ENCODE measurements at places on chromosomes 5 and 9.

GRCh38 chr5:142824391-142824790 lies 54.2 kb downstream of the ARHGAP26 start:
- DNase-seq = no peak

DNA sequence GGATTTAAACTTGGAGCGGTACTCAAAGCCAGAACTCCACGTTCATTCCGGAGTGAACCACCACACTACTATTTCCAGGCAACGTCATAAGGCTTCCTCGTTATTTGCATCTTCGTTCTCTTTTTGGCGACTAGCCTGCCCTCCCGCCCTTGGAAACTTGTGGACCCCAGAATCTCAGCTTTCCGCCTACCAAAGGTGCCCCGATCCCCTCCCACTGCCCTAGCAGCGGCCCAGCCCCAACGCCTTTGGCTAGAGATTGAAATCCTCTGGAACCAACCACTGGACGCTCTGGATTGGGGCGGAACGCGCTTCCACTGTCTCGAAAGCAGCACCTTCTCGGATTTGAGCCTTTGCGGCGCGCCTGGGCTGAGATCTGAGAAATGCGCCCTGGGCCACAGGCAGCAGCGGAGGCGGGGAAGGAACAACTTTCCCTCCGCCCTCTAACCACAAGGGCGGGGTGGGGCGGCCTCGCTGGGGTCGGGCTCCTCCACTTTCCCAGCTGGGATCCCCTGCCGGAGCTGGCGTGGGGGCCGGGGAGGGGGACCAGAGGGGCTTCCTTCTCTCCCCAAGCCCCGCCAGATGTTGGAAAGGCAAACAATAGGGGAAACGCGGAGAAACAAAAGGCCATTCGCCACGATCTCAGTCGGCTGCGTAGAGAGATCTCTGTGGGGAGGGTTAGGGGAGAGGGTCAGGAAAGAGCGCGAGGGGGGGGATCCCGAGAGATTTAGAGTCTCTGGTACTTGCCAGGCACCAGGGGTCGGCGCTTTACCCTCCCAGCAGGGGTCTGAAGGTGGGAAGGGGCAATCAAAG lies 1.3 kb downstream of the MOB3B start:
- peak; percentile 50 for DNase-seq

DNA sequence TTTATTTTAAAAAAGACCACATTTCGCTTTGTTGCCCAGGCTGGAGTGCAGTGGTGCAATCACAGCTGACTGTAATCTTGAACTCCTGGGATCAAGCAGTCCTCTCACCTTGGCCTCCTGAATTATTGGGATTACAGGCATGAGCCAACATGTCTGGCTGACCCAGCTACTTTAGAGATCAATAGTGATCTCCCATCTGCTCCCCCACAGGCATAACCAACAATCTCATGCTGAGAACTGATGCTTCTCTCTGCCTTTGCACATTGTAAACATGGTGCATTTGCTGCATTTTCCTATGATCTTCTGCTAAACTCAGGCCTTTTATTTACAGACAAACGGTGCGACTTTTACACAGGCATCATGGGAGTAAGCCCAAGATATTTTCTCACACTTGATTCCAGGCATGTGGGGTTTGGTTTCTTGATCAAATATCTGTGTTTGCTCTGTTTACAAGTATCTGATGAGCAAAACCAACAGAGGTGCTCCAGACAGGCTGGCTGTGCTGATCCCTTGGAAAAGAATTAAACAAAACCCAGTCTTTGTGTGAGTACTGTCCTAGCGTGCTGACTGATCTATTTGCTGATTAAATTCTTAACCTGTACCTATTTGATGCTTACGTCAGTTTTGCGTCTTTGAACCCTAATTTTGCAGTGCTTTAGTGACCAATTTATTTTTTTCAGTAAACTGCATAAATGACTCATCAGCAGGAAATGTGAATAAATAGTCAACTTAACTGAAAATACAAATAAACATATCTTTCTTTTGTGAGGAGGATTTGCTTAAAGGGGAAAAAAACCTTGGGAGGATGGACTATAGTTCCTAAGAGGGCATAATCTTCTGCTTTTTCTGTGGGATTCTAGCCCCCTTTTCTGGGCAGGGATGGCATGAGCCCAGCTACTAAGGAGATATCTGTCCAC lies 191.7 kb upstream of the NR3C1 start:
- DNase-seq = peak; percentile 83

GRCh38 chr5:37721447-37721871 lies 118.4 kb downstream of the GDNF start:
- no peak for DNase-seq

DNA sequence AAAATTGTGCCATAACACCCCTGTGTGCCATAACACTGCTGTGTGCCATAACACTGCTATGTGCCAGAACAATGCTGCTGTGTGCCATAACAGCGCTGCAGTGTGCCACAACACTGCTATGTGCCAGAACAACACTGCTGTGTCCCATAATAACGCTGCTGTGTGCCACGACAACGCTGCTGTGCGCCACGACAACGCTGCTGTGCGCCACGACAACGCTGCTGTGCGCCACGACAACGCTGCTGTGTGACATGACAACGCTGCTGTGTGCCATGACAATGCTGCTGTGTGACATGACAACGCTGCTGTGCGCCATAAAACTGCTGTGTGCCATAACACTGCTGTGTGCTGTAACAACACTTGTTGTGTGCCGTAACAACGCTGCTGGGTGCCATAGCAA lies 25.9 kb downstream of the CFAP90 start:
- no peak for DNase-seq

GRCh38 chr5:2475902-2476301 lies 275.6 kb downstream of the IRX2 start:
- no peak for DNase-seq

- DNase-seq = no peak
Observed at GRCh38 chr9:31702957-31703356, 681.5 kb upstream of the ACO1 start.

DNA sequence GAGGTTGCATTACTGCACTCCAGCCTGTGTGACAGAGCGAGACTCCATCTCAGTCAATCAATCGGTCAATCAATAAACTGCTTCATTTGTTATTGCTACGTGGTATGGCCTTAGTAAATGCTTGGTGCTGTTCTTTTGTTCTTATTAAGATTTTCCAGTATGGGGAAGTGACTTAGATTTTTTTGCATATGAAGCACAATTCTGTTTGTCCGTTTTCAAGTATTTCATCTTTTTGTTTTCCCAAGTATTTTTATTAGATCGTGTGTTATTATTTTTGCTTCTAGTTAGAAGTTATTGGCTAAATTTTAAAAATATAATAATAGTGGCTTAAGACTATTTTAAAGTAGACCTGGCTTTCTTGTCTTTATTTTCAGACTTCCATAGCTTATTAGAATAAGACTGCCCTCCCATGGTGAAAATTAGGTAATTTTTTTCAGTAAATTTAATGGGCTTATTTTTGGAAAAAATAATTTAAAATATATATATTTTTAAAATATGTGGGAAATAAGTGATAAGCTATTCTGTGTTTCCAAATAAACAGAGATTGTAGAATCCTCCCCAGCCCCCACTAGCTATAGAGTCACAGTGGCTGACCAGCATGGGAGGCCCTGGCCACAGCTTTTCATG lies 14.7 kb upstream of the OMD start:
- DNase-seq = no peak

- DNase-seq = peak; percentile 51
Observed at GRCh38 chr5:43039471-43040286, 440 bp downstream of the ANXA2R start.

GRCh38 chr9:92064711-92065110 lies 50.5 kb downstream of the SPTLC1 start:
- no peak for DNase-seq

GRCh38 chr9:133705576-133705975 lies 32.6 kb downstream of the SARDH start:
- no peak for DNase-seq

DNA sequence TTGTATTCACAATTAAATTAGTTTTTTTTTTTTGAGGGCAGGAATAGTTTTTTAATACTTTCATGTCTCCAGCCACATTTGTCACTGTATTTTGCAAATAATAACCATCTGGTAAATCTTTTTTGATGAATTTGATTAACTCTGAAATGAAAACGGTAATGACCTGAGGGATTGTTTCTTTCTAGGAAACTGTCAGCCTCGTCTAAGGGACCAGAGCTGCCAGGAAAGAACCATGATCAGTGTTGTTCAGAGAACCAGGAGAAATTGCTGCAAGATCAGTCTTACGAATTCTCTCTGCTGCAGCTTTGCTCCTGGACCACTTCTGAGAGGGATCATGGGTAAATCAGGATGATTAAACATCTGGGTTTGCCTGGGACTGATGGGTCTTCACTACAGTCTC lies 114.5 kb upstream of the TAF11L2 start:
- no peak for DNase-seq

DNA sequence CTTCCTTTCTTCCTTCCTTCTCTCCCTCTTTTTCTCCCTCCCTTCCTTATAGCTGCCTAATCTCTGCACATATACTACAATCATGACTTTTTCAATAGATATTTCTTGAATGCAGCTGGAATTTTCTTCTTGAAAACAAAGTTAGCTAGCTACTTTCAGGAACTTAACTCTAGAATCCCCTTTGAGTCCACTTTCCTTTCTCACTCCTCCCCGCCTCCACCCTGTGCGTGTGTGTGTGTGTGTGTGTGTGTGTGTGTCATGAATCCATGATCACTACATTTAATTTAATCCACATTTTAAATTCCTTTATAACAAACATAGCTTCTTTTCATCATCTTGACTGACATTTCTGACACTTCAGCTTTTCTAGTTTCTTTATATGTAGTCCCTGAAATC lies 167.5 kb upstream of the KLF9 start:
- no peak for DNase-seq

DNA sequence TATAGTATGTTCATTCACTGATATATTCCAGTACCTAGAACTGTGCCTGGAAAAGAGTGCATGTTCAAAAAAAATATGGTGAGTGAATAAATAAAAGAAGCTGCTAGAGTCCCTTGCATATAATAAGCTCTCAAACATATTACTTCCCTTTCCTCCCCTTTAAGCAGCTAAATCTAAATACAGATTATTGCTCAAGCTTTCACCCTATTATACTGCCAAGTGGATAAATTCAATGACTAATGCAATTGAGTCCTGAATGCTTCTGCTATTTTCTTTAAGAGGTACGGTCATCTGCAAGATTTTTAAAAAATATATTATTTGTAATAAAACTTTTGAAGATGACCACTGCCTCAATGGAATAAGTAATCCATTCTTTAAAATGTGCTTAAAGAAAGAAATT lies 248.4 kb downstream of the PLK2 start:
- no peak for DNase-seq

DNA sequence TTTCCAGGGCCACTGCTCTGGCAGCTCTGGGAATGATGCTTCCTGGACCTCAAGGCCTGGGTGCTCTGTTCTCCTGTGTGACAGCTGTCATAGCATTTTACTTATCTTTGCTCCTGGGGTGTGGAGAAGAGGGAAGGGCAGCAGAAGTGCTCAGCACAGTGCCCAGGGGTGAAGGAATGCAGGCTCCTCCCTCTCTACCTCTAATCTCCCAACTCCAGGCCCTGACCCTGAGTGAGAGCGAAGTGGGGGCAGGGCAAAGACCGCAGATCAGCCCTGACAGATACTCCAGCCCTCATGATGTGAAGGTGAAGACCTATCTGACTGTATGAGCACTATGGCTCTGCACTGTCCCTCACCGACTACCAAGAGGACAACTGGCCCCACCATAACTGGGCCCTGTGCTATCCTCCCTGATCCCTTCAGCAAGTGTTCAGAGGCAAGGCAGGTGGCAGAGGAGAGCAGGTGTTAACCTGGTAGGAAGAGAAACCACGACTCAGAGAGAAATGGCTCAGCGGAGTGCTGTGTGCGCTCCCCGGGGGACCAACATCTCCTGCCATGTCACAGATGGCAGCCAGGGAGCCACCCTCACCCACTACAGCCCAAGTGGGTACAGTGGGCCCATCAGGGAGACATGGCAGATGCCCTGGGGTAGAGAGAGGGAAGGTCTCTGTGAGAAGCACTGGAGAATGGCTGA lies 16.8 kb downstream of the ACSL6 start:
- DNase-seq = no peak

DNA sequence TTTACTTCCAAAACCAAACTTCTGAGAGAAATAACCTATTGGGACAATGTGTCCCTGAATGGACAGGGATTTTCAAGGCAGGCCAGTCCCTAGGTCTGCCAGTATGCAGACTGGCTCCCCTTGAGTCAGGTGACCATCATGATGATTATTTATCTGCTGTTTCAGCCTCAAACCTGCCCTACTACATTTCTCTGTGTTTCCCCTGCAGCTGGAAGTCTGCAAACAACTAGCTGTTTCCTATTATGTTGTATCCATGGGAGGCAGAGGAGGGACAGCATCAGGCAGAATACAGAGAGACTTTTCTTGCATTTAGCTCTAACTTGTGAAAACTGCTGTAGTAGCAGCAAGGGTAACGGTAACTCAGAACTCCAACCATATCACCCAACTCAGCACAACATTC lies 36.2 kb upstream of the IFNK start:
- DNase-seq = peak; percentile 6

DNA sequence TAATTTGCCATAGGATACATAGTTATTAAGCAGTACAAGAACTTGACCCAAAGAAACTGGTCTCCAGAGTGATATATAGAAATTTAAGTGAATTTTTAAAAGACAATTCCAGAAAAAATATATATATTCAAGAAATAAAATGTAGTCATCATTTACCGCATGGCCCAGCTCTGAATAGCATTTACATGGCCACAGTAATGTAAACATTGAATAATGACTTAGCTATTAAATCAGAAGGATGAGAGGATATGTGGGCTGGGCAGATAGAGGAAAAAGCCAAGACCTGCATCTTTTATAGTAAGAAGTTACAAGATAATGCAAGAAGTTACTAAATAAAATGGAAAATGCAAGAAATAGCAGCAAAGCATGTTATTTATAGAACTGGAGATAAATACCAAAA lies 405.2 kb upstream of the WWC1 start:
- DNase-seq = no peak

GRCh38 chr5:120706877-120707276 lies 242.8 kb downstream of the PRR16 start:
- no peak for DNase-seq

DNA sequence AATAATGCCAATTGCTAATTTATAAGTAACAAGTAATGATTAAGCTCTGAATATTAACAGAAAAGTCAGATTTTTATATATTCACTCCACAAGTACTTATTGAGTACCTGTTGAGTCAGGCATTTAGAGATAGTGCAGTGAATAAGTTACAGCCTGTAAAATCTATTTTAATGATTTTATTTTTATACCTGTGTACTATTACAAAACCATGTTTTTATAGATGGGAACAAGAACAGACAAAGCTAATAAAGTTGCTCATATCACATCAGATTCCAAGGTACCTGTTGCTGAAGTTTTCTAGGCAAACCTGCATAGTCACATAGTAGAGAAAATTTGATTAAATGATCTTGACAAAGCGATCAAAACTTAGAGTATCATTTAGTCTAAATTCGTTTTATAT lies 623.7 kb downstream of the EFNA5 start:
- DNase-seq = no peak

Data from PC-9 (cell line).